ENCODE measurements at places on chromosomes 5 and 9.

GRCh38 chr5:97192580-97193354 is 9.7 kb upstream of the RIOK2 start:
- DNase-seq = peak; percentile 9

- DNase-seq = no peak
These were observed 56.7 kb upstream of the PTCH1 start for GRCh38 chr9:95573463-95573862.

DNA sequence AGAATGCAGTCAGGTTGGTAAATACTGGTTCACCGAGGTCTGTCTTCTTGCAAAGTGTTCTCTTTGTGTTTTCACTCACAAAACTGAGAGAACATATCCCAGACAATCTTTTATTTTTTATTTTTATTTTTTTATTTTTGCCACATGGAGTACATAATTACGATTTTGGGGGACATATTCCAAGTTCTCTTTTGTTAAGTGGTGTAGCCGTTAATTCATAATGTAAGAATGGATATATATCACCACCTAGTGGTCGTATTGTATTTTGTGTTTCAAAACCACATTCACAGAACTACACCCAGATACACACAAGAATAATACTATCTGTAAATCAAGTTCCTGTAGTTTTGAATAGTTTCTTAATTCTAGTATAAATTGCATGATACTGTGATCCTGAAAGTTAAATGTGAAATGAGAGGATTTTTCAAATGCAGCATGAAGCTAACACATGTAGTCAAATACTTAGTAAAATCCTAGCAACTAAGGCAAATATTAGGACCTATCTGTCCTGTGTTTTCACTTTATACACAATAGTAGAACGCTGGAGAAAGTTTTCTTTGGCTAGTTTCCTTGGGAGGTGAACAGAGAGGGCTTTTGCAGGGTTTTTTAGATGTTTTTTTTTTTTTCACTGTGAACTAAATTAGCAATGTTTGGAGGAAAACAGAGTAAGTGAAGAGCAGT is 92.7 kb downstream of the VCAN start:
- DNase-seq = peak; percentile 10

- no peak for DNase-seq
These were observed 20.2 kb downstream of the UBE2R2 start for GRCh38 chr9:33837138-33837537.

DNA sequence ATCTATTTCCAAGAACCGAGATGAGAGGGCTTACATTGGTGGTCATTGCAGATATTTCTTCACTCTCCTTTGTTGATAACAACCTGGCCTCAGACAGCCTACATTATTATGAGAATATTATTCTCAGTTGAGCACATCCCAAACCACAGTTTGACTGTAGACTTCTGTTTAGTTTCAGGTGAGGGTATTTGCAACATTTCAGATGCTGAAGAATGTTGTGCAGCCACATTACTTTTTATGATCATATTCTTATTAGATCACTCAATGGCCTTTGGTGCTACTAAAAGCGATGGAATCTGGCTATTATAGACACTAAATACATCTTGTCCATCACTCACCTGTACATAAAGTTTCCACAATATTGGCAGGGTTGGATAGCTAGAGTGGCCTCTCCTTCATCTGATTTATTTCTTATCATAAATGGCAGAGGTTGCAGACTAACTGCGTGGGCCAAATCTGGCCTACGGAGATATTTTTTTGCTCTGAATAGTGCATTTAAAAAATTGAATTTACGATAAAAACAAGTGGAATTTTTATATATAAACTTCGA is 26.2 kb upstream of the RICTOR start:
- no peak for DNase-seq

- DNase-seq = no peak
These were observed 66.3 kb downstream of the C9orf50 start for GRCh38 chr9:129554649-129555048.

- DNase-seq = no peak
These were observed 19.9 kb downstream of the CDKN2A start for GRCh38 chr9:21974343-21974721.

DNA sequence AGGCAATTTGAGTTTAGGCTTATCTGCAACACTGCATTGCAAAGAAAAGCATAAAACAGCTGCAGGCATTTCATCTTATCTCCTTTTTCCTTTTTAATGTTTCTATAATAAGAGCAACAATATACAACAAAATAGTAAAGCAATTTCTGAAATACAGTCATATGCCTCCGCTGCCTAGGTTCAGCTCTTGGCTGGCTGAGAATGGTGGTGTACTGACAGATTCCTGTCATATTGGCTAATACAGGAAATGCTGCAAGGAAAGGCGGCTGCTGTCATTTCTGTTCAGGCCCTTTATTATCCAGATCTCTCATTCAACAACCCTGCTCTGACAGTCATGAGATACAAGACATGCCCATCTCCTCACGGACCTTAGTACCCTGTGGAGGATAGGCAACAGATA is 677.0 kb downstream of the TAF11L14 start:
- DNase-seq = no peak

- no peak for DNase-seq
These were observed 13.5 kb upstream of the MAP1B start for GRCh38 chr5:72093824-72094223.

- DNase-seq = no peak
These were observed 18.3 kb upstream of the RNF180 start for GRCh38 chr5:64147379-64147778.

GRCh38 chr5:64333886-64334285 is 168.2 kb downstream of the RNF180 start:
- no peak for DNase-seq

GRCh38 chr5:150411245-150411979 is 1.3 kb downstream of the CD74 start:
- peak; percentile 81 for DNase-seq

- DNase-seq = no peak
These were observed 178.4 kb upstream of the ELL2 start for GRCh38 chr5:96140084-96140483.

- DNase-seq = no peak
These were observed 16.5 kb downstream of the SPRY4 start for GRCh38 chr5:142308358-142308757.

- no peak for DNase-seq
These were observed 5.9 kb upstream of the NACC2 start for GRCh38 chr9:136100700-136101614.

GRCh38 chr5:40437452-40437861 is 242.3 kb upstream of the PTGER4 start:
- DNase-seq = peak; percentile 29

- DNase-seq = no peak
These were observed 23.4 kb downstream of the CEMIP2 start for GRCh38 chr9:71744754-71745521.

- no peak for DNase-seq
These were observed 33.4 kb downstream of the SEMA5A start for GRCh38 chr5:9512457-9512856.

DNA sequence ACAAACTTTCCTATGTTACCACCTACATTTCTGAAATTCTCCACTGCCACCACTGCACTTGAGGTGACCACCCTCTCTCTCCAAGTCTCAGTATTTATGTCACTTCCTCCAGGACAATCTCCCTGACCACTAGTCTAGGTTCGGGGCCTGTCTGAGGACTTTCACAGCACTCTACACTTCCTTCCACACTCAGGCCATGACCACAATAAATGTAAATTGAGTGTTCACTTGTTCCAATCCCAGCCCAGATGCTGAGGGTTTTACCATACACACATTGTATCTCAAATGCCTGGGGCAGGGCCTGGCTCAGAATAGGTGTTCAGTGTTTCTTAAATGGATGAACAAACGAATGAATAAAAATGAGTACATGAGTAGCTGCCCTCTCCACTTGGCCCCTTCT is 26.9 kb upstream of the CCNG1 start:
- DNase-seq = no peak

GRCh38 chr5:168691891-168692290 is 112.7 kb upstream of the PANK3 start:
- no peak for DNase-seq

DNA sequence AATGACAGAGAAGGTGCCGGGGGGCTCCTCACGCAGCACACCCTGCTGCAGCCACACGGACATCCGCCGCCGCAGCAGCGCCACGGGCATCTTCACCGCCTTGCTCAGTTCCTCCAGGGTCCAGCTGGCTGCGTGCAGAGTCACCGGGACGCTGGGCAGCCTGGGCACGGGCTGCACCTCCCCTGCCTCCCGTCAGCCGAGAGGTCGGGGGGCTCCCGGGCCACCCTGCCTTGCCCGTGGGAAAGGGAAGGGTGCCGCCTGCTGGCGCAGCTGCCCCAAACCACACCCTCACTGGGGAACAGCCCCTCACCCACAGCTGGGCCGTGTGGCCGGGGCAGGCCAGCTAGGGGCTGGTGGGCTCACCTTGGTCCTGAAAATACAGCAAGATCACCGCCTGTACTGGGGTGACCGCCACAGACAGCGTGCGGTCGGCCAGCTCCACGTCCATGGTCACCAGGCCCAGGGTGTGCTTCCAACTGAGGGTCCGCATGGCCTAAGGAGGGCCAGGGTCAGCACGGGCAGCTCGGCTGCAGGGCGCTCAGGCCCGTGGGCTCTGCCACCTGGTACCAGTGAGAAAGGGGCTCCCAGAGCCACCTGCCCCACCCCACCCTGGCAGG is 3.6 kb upstream of the TMEM210 start:
- no peak for DNase-seq

- DNase-seq = peak; percentile 2
These were observed 74.3 kb downstream of the KIAA0825 start for GRCh38 chr5:94544031-94544650.

DNA sequence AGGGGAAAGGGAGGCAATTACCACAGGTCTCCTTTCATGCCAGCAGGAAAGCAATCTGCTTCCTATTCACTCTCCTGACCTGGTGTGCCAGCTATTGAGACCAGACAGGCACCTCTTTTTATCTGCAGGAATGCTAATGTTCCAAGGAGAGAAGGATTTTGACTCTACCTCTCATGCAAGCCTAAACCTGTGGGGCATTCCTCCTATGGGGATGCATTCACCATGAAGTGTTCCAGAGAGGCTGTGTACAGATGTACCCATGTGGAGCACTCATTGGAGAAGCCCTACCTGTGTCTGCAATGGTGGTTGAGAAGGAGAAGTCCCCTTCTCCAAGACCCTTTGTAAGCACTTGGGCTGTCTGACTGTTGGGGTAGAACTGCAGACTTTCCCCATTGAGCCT is 45.4 kb upstream of the EDIL3 start:
- no peak for DNase-seq

DNA sequence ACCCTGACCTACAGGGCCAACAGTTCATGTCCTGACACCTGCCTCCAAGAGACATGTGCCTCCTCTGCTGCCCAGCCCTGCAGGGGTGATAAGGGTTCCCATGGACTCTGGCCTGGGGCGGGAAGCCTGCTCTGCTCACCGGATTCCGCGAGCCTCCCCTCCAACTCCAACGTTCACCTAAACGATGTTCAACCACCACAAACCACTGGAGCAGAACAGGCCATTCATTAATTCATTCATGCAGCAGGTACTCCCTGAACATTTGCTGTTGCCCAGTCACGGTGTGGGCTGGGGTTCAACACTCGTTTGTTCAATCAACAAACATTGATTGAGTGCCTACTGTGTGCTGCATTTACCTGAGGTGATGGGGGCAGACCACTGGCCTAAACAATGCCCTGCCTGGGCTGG is 3.3 kb upstream of the UAP1L1 start:
- no peak for DNase-seq

DNA sequence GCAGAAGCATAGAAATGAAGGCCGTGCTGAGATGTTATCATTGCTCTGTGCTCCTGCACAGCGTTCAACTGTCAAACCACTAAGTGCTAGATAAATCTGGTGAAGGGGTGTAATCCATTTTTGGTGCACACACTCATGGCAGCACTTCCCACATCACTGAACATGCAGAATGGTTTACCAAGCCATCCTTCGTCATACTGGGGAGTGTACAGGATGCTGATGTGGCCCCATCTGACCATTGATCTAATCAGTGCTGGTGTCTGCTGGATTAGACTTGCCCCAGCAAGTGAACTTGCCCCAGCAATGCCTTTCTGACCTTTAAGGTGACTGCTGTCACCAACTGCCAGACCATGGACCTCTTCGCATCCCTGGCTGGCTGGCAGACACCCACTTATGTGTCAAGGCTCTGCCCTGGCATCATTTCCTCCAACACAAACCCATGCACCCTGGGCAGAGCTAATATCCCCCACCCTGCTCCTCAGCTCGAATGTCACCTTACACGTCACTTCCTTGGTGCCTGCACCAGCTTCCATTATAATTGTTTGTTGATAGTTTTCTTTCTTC is 4.2 kb upstream of the SEMA4D start:
- no peak for DNase-seq

- no peak for DNase-seq
These were observed 3.3 kb upstream of the MAN1B1 start for GRCh38 chr9:137083394-137084004.
